Calu3 (cell line): ENCODE measurements at places on chromosomes 3 and 15.

GRCh38 chr15:38823263-38823662 lies 258.6 kb upstream of the RASGRP1 start:
- DNase-seq: no peak

- no peak for DNase-seq
Observed at GRCh38 chr3:72169561-72170472, 384.9 kb upstream of the PROK2 start.

DNA sequence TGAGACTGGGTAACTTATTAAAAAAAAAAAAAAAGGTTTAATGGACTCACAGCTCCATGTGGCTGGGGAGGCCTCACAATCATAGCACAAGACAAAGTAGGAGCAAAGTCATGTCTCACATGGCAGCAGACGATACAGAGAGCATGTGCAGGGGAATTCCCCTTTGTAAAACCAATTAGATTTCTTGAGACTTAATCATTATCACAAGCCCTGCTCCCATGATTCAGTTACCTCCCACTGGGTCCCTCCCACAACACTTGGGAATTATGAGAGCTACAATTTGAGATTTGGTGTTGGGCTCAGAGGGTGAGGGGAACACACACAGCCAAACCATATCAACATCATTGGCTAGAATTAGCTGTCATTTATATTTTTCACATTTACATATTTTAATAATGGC lies 221.0 kb downstream of the RSRC1 start:
- DNase-seq: peak; percentile 43

GRCh38 chr3:148366743-148367410 lies 330.8 kb upstream of the AGTR1 start:
- no peak for DNase-seq

GRCh38 chr3:52838561-52839267 lies 3.9 kb upstream of the MUSTN1 start:
- no peak for DNase-seq

DNA sequence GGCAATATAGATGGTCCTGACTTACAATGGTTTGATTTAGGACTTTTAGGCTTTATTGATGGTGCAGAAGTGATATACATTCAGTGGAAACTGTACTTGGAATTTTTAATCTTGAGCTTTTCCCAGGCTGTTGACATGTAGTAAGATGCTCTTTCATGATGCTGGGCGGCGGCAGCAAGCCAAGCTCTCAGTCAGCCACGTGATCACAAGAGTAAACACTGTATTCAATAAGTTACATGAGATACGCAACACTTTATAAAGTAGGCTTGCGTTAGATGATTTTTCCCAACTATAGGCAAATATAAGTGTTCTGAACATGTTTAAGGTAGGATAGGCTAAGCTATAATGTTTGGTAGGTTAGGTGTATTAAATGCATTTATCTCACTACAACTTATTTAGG lies 17.9 kb downstream of the PARP9 start:
- no peak for DNase-seq

DNA sequence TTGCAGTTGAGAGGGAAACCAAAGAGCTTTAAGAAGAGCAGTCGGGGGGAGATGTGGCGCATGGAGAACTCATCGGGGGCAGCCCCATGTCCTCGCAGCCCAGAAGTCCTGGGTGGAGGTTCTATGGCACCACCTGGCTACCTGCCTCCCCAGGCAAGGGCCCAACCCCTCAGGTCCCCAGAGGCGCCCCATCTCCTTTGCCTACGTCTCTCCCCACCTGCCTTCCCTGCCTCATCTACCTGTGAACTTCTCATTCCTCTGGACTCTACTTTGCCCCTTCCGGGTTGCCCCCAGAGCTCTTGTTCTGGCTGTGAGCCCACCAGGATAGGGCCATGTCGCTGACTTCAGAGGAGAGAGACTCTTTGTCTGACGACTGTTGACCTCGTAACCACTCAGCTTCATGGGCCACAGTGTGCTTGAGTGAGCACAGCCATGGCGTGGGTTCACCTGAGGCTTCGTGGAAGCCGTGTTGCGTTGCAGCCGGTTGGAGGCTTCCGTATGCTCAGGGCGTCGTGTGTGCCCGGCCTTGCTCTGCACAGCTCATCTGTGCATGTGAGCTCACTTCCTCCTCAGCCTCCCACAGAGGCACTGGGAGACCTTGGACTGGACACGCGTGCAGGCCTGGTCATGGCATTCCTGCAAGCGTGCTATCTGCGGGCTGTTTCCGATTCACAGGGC lies 13.4 kb downstream of the APBA2 start:
- DNase-seq: no peak

DNA sequence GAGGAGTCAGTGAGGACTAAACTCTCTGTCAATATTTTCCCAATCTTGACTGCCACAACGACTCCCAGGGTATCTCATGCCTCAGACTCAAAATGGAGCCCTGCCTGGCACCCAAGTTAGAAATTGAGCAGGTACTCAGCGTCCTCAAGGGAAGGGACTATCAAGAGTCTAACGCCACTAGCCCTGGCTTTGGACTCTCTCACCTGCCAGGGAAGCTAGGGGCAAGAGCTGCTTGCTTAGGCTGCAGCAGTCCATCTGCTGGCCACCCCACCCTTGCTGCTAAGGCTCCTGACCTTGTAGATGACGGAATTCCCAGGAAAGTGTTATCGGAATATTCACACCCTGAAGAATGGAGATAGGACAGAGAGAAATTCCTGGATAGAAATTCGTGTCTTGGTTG lies 33.0 kb downstream of the ZIC4 start:
- DNase-seq: no peak

DNA sequence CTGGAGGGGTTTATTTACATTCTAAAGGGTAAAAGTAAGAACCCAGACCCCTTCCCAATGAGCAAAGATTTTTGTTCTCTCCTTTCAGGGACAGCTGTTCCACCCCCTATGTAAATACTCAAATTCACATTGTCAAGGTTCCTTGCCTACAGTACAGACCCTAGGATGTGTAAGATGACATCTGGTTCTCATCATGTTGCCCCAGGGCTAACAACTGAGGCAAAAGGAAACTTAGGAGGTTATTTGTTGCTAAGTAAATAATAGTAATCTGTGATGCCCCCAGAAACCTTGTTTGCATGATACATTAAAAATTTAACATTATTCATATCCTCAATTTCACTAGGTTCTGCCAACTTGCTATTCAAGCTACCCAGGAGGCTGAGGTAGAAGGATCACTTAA lies 135.0 kb upstream of the CCNL1 start:
- DNase-seq: no peak

GRCh38 chr3:39809181-39809994 lies at the start of gene MYRIP:
Gene MYRIP, plus strand, starts transcription at chr3:39809609. Its CDS starts 91,208 bp downstream, at chr3:39900817.
- DNase-seq: peak; percentile 92
